ENCODE measurements at places on chromosomes 6 and 20.

- no peak for DNase-seq
Observed at GRCh38 chr6:13462458-13463327, 24.7 kb downstream of the GFOD1 start.

DNA sequence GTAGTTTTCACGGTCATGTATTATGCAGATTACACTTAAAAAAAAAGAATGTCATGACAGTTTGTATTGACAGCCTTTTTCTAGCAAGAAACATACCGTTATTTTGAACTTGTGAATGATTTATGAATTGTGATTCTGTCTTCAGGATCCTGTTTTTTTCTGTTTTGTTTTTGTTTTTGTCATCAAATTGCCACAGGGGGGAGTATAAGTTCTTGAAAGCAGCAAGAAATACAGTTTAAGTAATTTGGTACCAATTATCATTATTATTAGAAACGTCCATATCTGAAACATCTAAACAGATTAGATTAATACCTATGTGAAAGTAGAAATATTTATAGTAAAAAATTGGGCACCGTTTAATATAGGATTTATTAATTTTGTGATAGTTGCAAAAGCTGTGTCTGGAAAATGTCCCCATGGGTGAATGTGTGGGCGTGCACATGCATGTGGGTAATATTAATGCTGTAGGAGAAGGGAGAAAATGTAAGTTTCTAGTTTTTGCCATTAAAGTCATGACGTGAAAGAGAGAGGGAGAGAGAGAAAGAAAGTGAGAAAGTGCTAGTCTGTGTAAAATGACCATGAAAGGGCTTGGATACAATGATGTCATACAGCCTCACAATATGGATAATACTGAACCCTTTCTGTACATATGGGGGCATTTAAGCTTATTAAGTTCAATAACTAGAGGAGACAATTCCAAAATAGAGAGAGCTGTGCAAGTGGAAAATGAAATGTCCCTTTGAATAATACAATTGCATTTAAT lies 9.4 kb upstream of the CCN2 start:
- no peak for DNase-seq

DNA sequence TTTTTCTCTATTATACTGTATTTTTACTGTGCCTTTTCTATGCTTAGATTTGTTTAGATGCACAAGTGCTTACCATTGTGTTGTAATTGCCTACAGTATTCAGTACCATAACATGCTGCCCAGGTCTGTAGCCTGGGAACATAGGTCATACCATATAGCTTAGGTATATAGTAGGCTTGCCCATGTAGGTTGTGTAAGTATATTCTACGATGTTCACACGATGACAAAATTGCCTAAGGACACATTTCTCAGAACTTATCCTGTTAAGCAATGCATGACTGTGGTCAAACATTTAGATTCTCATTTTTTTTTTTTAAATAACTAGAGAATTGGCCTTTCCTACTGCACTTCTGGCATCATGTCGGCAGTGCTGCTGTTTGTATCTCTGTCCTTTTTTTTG lies 253.7 kb upstream of the SUPT3H start:
- DNase-seq: no peak

- DNase-seq: no peak
Observed at GRCh38 chr6:147868427-147869190, 360.1 kb downstream of the SAMD5 start.

- DNase-seq: no peak
Observed at GRCh38 chr6:116330511-116330910, 40.2 kb upstream of the DSE start.

DNA sequence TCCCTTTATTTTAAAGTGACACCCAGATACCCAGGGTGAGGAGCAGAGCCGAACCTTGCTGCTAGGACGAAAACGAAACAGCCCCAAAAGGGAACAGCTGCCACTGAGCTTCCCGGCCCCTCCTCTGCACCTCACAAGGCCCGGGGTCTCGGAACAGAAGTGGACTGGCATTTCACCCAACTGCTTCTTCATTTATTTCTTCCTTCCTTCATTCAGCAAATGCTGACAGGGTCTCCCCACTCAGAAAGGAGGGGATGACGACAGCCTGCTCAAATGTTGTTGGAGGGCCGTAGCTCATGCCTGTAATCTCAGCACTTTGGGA lies 220.3 kb downstream of the PREX1 start:
- no peak for DNase-seq

DNA sequence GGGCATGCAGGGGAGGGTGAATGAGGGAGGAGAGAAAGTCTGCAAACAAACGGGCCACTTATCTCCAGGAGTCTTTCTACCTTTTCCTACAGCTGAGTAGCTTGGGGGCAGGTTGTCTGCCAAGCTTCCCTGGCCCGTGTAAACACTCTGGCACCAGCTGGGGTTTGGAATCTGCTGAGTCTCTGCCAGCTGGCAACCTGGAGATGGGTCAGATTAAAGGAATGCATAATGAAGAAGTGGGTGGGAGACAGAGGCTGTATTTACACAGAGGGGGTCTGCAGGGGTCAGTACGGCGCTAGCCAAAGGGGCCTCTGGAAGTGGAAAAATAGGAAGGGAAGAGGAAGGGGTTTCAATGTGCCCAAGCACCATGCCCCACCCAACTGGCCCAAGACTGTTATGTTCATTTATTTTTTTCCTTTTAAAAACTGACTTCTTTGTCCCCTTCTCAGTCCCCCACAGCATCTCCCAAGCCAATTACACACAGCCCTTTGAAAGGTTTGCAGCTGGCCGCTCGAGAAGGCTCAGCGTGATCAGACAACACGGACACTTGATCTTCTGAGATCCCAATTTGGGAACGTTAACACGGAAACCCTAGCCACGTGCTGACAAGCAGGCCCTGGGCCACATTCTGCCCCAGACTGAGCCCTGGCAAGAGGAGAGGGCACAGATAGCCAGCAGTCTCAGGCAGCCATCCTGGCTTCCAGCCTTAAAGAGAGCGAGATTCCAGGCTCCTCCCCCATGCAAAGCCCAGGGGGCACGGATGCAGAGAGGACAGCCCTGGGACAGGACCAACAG lies 25.2 kb downstream of the TRAM2 start:
- DNase-seq: no peak

Measured in stimulated activated CD8-positive, alpha-beta memory T cell treated with anti-CD3 and anti-CD28 coated beads, Interleukin-2, amount 100 ng/mL, for 1 hour (primary cell).